Occipital lobe (tissue), 3 donors: ENCODE measurements at places on chromosomes 1 and 21. TPM values are rescaled to one million over a fixed set of nuclear protein-coding genes. Genes with fewer than 3 reads are reported as not detected.
A peak's percentile ranks its signal among the peaks of the same experiment; 100 is the strongest.

RHEX gene
- total RNA-seq: not detected

C8B gene
- not detected for total RNA-seq

- DNase-seq: no peak
These were observed 201.5 kb downstream of the LMO4 start for GRCh38 chr1:87530042-87530807.

DNA sequence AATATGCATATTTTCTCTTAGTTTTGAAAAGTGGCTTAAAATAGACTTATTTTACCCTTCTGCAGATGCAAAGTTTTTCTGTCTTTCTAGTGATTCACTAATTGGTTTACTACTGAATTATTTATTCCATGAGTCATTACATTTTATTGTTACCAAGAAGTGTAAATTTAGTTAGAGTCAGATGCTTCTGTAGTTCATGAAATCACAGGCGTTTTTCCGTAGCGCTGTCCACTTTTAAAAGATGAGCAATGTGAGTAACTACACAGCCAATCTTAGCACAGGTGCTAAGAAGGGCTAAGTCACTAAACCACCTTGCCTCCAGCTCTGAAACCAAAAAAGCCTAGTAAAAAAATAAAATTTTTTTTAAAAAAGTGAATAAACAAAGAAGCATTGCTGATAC is 24.7 kb downstream of the RGS13 start:
- DNase-seq: no peak

DNA sequence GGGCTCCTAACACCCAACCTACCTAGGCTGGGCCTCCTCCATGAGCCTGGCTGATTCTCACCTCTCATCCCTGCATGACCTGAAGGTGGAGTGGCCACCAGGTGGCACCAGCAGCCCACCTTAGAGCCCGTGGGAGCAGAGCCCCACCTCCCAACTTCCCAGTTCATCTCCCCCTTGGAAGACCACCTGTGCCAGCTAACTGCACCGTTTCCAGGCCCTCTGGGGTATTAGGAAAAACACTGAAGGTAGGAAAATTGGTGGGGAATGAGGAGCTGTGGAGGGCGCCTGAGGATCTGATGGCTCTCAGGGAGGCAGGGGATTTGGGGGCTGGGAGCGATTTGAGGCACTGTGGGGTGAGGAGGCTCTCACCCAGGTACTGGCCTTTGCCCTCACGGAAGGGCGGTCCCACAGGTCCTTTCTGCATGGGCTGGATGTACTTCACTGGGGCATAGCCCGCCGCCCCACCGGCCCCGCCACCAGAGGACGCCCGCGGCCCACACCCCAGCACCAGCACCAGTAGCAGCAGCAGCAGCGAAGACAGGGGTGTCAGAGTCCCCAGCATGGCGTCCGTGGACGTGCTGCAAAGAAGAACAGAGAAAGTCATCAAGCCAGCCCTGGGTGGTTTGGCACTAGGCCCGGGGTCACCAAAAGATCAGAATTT is 11.1 kb downstream of the ADPRS start:
- peak; percentile 24 for DNase-seq

DNA sequence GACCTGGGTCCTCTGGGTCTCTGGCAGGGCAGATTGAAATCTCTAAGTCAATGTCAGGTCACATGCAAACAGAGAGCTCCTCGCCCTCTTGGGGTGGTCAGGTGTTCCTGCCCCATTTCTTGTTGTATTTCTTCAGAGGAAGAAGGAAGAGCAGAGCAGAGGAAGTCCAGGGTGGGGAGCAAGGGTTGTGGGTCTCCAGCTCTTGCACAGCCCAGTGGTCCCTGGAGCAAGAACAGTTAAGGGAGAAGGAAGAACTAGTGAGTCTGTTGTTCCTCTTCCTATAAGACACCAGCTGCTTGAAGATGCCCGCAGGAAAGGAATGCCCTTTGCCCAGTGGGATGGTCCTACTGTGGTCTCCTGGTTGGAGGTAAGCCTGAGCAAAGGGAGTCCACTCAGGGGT is 26.3 kb downstream of the MYOG start:
- no peak for DNase-seq

DNA sequence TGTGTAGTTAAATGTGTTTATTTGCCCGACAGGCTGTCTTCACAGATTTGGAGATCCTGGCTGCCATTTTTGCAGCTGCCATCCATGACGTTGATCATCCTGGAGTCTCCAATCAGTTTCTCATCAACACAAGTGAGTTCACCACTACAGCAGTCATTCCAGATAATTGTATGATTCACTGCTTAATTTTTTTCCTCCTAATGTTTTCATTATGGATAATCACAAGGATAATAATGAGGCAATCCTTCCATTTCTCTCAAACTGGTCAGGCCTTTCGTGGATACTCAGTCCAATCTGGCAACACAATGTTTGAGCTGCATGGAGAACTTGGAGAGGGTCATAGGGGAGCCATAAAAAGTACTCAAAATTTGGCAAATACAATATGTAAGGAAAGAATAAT is 168.3 kb upstream of the SGIP1 start:
- DNase-seq: no peak

- DNase-seq: peak; percentile 5
These were observed 69.7 kb upstream of the USP24 start for GRCh38 chr1:55284856-55285255.

DNA sequence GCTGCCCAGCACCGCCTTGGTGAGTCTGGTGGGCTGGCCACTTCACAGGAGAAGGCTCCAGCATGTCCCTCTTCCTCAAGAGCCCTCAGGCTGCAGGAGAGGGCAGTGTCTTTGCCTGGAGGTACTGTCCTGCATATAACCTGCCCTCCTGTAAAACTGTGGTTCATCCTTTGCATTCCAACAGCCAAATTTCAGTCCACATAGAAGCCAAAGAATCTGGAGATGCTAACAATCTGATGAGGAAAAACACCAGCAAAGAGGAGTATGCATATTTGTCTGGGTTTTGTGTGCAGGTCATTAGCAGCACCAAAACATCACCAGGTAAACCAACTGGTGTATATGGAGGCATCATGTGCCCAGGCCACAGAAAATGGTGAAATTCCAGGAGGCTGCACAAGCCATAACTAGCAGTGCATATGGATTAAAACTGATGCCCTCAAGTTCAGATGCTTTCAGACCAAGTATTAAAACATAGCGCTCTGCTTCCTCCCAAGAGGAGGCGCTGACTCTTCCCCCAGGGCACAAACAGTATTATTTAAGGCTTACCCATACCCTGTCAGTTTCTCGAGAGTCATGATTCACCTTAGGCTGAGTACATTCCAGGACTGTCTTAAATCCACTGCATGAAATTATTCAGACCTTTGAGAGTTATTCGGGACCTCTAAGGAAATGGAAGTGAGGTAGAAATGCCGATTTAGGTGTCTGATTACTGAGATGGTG is 150.5 kb upstream of the COA6 start:
- no peak for DNase-seq

GRCh38 chr1:191261111-191261510 is 783.4 kb upstream of the BRINP3 start:
- no peak for DNase-seq

DNA sequence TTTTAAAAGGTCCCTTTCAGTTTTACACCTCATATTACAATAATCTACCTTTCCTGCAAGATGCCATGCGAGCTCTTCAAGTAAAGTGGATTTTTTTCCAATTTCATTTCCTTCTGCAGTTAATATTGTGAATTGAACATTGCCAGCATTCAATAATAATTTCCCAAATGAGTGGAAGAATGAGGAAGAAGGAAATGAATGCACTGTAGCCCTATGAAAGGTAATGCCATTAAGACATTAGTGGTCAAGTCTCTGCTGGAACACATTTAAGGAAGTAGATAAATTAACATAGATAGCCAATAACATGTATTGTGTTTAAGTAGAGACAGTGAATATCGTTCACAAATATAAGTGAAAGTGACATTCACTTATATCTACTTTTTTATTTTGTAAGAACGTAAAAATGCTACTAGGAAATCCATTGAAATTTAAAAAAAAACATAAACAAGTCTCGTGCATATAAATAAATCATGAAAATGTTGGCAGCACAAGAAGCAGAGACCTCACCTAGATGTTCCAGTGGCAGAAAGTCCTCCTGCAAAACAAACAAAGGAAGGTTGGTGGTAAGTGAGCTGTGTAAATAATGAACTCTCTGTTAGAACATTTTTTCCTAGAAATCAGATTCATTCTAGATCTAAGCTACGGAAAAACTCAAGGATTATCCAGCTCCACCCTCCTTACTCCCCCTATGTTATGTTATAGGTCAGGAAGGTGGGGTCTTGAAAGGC is 17.7 kb downstream of the FCRL3 start:
- no peak for DNase-seq

GRCh38 chr21:33449616-33450015 is 30.2 kb downstream of the TMEM50B start:
- DNase-seq: no peak

DNA sequence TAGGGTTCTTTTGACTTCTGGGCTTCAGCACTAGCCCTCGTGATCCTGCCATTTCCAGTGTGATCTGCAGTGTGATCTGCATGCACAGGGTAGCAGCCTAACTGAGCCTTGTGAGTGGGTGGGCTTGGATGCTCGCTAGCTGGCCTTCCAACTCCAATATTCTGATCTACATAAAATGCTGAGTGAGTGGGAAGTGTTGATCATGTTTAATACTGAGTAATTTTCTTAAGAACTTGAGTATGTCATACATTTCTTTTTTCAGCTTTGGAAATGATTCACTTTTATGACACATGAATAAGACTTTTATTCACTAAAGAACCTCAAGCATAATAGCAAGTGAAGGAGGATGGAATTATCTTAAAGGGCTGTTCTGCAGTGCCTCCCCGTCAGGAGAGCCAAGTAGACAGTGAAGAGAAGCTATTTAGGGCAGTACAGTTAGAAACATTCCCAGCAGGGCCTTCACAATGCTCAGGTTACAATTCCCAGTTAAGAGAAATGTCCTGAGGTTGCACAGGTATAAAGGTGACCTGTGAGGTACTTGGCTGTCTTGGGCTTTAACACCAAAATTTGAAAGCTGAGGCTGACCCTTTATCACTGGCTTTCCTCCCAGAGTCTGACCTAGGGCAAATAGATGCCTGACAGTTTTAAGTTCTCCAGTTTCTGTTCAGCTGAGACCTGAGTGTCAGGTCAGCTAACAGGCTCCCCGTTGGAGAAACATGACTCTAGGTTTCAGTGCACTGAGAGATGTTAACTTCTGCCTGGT is 29.1 kb upstream of the LRRC8C start:
- DNase-seq: no peak

GRCh38 chr1:57874418-57874877 is 450.6 kb upstream of the DAB1 start:
- DNase-seq: no peak

DNA sequence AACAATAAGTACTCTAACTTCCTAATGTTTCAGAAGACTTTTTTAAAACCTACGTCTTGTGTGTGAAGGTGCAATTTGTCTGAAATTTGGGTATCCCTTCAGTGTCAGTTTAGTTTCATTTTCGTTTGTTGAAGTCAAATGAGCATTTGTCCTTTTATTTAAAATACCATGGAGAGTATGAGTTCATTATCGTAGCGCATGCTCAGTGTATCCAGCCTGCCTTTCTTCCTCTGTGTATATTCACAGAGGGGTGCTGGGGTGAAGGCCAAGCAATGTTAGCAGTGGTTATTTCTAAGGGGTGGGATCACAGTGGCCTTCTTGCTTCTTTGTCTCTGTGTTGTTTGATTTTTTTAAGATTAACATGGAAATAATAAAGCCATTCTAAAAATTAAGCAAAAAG is 43.2 kb downstream of the CNN3 start:
- no peak for DNase-seq

GRCh38 chr1:189606795-189607476 is 870.7 kb downstream of the BRINP3 start:
- DNase-seq: no peak

DNA sequence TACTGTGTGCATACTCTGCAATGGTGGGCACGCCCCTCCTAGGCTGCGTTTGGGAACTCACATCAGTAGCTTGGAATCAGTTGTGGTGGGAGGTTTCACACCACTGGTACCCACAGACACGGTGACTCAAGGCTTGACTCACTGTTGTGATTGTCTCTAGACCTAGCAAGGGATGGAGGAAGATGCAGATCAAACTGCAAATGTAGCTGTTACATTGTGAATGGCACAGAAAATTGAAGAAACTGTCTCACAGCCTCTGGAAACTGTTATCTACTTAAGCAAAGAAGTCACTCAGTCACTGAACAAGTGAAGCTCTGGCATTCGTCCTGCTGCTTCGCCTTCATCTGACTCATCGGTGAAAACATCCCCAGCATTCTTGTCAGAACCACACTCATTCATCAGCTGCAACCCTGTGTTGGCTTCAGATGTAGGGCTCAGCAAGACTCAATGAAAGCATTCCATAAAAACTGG is 59.5 kb downstream of the POFUT2 start:
- DNase-seq: peak; percentile 57

- no peak for DNase-seq
These were observed 14.2 kb downstream of the FCGR2B start for GRCh38 chr1:161676958-161677689.

DNA sequence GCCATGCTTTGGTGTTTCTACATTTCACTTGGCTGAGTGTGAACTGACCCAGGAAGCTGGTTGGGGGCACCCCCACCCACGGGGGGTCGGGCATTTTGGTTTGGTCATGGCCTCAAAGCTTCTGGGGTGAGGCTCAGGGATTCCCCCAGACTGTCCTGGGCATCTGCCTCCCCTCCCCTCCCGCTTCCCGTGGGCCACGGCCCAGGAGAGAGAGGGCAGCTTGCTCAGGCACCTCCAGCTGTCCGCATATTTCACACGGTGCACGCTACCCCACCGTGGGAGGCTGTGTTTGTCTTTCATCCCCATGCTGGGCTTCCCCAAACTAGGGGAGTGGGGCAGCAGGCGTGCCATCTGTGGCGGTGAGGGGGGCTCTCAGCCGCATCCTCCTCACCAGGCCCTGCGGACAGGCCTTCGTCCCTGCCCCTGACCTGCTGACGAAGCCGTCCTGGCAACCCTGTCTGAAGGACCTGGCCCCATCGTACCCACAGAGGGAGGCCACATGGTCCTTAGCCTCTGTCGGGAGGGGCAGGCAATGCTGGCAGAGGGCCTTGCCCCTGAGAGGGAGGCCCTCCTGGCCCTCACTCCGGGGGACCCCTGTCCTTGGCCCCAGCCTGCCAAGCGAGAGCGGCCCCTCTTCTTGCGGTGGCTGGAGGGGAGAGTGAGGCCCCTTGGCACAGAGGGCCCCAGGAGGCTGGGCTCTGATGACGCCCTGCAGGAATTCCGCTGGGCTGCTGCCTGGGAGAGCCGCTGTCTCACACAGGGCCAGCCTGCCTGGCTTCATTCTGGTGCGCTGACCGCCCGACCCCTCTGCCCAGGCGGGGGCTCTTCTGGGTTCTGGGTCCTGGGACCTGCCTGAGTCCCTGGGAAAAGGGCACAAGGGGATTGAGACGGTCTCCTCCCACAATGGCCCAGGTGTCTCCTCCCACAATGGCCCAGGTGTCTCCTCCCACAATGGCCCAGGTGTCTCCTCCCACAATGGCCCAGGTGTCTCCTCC is 22.1 kb downstream of the TP73 start:
- DNase-seq: no peak

- no peak for DNase-seq
These were observed 2.0 kb downstream of the EDARADD start for GRCh38 chr1:236395947-236396664.

DNA sequence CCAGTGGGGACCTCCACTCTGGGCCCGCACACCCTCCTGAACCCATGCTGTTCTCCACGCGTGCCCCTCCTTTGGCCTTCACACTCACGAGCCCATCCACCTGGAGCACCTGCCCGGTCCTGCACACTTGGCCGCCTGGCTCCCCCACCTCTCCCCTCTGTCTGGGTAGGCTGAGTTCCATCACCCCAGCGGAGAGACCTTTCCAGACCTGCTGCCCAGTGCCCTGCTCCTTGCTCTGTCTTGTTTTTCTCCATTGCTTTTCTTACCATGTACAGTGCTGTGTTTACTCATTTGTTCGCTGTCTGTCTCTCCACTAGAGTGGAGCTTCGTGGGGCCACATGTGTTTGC is 351.0 kb upstream of the VAMP3 start:
- DNase-seq: no peak
